Mesenteric fat pad (tissue), 1 donor: ENCODE measurements at places on chromosomes 11 and 22. TPM values are rescaled to one million over a fixed set of nuclear protein-coding genes. Genes with fewer than 3 reads are reported as not detected.
A peak's percentile ranks its signal among the peaks of the same experiment; 100 is the strongest.

GRCh38 chr11:12087075-12088004 is 23.1 kb upstream of the MICAL2 start:
- DNase-seq = no peak

DNA sequence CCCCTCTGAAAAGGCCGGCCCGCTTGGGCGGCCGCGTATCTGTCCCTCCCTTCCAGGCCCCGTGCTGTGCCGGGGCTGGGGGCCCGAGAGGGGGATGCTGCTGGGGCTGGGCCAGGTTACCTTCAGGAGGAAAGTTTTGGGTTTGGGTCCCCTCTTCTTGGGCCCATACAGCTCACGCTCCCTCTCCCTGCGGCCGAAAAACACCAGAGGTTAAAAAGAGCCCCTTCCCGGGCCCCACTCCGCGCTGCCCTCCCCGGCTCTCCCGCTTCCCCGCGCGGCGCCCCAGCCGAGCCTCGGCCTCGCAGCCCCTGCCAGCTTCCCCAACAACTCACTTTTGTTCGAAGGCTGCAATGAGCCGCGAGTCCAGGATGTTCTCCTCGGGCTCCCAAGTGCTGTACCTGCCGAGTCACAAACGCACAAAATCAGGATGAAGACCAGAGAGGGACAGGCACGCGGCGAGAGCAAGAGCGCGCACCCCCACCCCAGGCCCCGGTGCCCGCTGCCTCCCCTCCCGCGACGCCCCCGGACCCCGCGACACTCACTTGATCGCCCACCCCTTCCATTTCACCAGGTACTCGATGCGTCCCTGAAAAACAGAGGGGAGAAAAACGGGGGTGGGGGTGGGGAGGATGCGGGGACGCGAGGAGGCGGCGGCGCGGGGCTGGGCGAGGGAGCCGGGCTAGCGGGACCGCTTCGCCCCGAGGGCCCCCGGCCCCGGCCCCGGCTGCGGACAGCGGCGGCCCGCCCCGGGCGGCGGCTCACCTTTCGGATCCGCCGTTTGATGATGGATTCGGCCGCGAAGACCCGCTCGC is 450 bp downstream of the CBX6 start:
- DNase-seq = peak; percentile 90

SMTNL1 gene
- total RNA-seq = not detected

GUCY1A2 gene
- total RNA-seq = 6.9 TPM

DNA sequence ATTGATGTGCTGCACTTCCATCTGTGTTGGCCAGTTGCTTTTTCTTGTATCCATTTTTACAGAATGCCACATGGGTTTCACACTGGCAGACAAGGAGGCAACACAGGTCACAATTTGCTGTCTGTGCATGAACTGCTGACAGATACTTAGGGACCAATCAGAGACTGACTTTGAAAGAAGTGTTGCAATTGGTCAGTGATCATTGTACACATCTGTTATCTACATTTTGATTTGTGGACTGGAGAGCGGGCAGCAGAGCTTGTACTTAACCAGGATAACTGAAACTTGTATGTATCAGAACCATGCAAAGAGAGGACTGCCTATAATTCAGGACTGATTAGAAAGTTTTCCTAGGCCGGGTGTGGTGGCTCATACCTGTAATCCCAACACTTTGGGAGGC is 21.8 kb downstream of the PRR5 start:
- no peak for DNase-seq

GRCh38 chr11:121571506-121571905 is 118.7 kb upstream of the SORL1-AS1 start:
- no peak for DNase-seq

ABCC8 gene
- 0.58 TPM for total RNA-seq
